ENCODE measurements at places on chromosomes 2 and 18.

- DNase-seq: no peak
These were observed 174.6 kb upstream of the PID1 start for GRCh38 chr2:229445501-229446211.

DNA sequence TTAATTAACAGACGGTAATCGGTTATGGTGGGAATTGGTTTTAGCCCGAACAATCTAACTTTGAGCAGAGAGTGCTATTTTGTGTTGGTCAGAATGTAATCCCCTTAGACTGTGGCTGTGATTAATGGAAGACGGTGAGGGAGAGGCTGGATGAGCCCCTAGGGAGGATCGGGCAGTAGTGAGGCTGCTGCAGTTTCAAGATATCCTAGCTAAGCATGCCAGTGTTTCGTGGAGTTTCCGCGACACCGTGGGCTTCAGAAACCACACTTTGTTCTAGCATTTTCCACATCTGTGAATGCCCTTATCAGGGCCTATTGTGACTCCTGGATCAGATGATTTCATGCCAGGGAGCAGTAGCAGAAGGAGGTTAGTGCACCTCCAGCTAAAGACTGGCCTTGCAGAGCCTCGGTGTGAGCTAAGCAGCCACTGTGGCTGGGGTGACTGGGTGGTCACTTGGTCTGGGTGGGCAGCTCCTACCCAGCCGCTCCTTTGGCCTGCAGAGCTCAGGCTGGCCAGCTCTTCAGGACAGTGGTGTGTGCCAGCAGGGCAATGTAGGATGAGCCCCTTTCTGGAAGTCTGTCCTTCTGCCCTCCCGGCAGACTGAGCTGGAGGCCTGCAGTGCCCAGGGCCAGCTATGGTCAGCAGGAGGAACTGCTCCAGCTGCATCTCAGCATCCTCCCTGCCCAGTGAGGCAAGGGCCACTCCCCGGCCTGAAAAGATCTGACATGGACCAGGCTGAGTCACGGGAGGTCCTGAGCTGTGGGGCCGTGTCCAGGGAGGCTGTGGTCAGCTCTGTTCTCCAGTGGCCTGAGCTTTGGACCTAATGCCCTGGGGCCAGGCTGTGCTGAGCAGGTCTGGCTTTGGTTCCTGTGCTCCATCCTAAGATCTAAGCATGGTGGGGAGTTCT is 142.6 kb upstream of the GPC1 start:
- DNase-seq: no peak

GRCh38 chr18:59072727-59073421 is 66.8 kb upstream of the SEC11C start:
- no peak for DNase-seq

DNA sequence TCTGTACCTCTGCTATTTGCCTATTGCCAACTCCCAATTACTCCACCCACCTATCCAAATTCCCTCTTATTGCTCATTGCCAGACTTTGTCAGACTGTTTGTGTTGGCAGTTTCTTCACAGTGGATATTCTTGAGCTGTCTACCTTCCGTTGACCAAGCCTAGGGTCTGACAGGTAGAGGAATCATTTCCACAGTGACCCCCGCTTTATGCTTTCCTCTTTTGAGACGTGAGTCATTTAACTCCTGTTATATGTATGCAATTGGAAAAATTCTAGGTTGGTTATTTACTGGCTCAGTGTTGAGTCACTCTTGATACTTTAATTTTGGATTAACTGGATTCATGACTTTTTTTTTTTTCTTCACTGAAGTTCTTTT is 187.7 kb downstream of the IRS1 start:
- DNase-seq: no peak

DNA sequence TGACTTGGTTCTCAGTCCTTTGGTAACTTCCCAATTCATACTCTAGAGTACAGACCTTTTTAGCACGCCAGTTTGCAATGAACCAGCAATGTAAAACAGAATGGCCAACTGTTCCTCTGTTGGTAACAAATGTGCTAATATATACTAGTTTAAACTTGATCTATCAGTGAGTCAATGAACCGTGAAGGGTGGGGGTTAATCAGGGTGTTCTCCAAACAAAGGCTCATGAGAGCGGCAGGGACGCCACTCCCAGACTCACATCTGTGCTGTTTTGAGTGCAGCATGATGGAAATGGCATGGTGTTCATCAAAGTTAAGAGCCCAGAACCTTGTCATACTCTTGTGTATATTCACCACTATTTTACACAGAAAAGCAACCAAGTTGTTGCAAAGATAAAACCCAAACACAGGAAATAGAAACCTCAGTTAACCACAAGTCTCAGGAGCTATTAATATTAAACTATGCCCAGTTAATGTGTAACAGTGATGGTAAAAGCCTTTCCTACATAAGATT is 70.3 kb downstream of the CERKL start:
- DNase-seq: no peak

GRCh38 chr2:205806143-205806905 is 124.0 kb downstream of the NRP2 start:
- no peak for DNase-seq

DNA sequence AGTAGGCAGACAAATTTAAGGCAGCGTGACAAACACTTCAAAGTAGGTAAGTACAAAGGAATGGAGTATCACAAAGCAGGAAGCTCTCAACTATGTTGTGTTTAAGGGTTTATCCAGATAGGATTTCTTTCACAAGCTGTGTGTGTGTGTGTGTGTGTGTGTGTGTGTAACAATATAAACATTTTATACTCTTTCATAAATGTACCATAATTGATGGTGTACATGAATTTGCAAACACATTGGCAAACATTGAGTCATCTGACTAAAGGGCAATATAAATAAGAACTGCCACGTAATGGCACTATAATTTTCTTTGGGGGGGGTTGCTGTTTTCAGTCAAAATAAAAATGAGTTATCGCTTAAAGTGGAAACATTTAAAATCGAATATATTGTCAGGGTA is 1004.4 kb upstream of the DDX18 start:
- DNase-seq: no peak

DNA sequence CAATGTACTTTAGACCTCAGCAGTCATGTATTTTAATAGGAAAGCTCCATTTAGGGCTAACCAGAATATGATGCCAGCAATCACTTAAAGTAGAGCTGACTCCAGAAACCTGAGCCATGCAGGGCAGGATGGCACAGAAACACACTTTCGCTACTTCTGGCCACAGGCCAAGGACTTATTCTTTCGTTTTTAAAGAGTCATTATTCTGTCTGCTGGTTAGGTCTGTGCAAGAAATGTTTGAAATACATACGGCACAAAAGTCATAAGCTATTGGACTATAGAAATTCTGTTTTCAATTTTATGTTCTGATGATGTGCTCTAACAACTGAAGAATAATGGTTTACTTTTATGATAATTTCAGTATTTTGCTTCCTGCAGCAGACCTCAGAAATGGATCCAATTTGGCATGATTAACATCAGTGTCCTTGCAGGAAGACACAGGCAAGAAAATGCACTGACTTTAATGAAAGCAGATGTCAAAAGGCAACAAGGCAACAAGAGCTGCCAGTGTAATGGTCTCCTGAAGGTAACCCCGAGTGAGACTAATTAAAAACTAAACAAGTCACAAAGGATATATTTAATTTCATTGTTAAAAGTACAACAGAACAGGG is 114.4 kb upstream of the CHRNA1 start:
- no peak for DNase-seq

GRCh38 chr18:48662011-48662661 is 123.3 kb downstream of the CTIF start:
- DNase-seq: no peak

DNA sequence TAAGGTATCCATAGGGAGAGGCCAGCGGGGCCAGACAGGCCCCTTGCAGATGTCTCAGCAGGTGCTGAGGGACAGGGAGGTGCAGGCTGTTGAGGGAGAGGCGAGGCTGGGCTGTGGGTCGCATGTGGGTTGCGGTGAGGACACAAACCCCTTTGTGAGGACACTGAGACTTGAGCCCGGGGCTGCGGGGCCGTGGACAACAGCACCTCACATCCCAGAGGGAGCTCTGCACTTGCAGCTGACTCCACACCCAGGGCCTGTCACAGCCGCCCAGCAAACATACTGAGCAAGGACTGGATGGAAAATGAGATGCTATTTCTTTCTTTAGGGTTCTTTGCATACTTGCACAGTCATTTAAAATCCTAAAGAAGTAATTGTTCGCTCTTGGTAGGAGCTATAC is 95.3 kb upstream of the NFATC1 start:
- DNase-seq: no peak

GRCh38 chr18:75204269-75204731 is 4.6 kb downstream of the PTGR3 start:
- no peak for DNase-seq

DNA sequence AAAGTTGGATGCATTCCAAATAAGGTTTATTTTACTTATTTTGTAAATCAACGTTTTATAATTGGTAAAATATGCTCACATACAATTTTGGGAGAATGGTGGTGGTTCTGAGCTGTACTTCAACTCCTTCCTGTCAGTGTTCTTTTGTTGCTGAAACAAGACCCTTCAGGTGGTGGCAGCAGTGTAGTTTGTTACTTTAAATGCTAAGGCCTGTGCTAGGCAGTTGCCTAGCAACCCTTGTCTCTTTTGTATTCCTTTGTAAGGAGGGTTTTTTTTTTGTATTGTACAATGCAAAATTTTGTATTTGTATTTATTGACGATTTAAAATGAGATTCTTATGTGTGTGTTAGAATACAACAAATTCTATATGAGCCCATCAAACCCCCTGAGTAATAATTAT is 166.0 kb upstream of the FAM98A start:
- no peak for DNase-seq

- DNase-seq: no peak
These were observed 27.6 kb downstream of the CIB4 start for GRCh38 chr2:26613241-26614215.

- DNase-seq: no peak
These were observed 62.3 kb downstream of the SPTBN1 start for GRCh38 chr2:54518430-54518829.

GRCh38 chr2:9392898-9393765 is 30.2 kb downstream of the ITGB1BP1 start:
- DNase-seq: no peak

- DNase-seq: no peak
These were observed 108.2 kb upstream of the GALNT5 start for GRCh38 chr2:157149270-157149669.

- no peak for DNase-seq
These were observed 35.6 kb downstream of the VIT start for GRCh38 chr2:36731941-36732672.

- DNase-seq: peak; percentile 70
These were observed 18.6 kb downstream of the DNMT3A start for GRCh38 chr2:25323042-25323514.

GRCh38 chr18:13435586-13436333 is 217.2 kb downstream of the LDLRAD4 start:
- DNase-seq: no peak

- DNase-seq: no peak
These were observed 399.4 kb upstream of the CELF4 start for GRCh38 chr18:37964885-37965571.

GRCh38 chr2:161576421-161576820 is 47.8 kb upstream of the SLC4A10 start:
- no peak for DNase-seq

DNA sequence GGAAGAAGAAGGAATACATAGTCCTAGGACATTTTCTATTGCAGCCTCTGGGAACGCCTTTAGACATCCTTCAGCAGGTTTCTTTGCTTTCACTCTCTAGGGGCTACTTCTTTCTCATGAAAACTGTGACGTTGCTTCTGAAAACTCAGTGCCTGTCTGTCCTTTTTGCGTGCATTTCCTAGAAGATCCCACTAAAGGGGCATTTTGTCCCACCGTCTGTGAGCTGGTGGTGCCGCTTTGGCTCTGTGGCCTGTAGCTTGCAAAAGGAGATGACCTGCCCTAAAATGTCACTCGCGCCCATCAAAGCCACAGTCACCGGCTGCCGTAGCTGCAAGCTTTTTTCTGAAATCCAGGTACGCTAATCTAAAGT is 579 bp downstream of the STAT4 start:
- DNase-seq: peak; percentile 15

DNA sequence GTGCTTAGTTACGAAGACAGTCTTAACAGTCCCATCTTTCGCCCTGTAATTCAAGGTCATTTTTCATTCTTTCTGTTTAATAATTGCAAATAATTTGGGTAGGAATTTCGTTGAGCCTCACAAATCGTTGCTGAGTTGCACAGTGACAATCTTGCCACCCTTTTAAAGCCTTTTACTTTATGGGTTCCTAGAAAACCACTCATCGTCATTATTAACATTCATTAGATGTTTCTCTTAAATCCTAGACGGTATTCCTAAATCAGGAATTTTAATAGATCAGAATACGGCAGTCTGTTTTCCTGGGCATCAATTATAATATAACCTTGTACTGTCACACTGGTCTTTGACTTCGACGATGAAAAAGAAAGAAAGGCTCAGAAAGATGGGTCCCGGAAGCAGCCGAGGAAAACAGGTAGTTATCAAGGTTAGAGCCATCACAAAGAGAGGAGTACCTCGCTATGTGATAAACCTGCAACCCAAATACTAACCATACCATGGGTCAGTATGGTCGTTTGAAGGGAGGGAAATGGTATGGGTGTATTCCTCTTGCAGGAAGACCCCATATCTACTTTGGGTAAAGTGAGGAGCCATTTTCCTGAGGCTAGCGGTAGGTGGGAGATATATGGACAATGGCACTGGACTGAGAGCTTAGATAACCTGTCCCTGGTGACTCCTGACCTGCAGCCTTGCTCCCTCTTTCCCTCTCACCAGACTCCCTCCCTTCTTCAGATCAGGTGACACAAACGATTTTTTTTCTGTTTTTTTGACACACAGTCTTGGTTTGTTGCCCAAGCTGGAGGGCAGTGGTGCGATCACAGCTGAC is 981 bp upstream of the SF3B1 start:
- DNase-seq: no peak

GRCh38 chr2:150169237-150169629 is 318.2 kb downstream of the RND3 start:
- DNase-seq: no peak

GRCh38 chr2:75986617-75987016 is 275.9 kb upstream of the GCFC2 start:
- DNase-seq: no peak

- DNase-seq: no peak
These were observed 6.7 kb downstream of the EHD3 start for GRCh38 chr2:31240381-31241365.

DNA sequence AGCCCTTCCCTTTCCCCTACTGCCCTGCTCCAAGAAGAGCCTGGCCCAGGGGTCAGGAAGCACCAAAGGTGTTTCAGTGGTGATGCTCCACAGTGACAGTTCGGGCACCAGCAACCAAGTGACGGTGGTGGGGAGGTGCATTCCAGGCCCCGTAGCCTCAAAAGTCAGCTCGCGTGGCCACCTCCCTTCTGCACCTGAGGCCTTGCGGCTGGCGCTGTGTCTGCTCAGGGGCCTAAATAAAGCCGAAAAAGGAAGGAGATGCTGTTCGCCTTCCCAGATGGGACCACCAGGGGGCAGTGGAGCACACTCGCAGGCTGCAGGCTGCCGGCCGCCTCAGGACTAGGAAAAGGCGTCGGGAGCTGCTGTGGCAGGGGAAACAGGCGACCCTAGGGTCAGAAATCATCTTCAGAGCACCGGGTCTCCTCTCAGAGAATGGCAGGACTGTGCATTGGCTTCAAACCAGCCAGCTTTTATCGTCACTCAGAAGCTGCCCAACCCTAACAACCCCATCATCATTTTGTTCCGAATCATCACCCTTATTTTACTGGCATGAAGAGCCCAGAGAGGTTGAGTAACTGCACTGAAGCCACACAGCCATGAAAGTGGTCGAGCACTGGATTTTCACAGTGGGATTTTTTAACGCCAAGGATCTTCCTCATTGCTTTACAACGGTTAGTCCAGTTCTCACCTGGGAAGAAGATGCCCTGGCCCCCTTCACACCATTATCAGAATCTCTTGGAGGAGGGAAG is 213.0 kb upstream of the CELF4 start:
- DNase-seq: no peak
